ENCODE measurements at places on chromosomes 16 and 17.

- no peak for DNase-seq
Observed at GRCh38 chr17:40479754-40480480, 21.5 kb downstream of the TNS4 start.

- no peak for DNase-seq
Observed at GRCh38 chr17:48954300-48954755, 9.7 kb upstream of the SNF8 start.

DNA sequence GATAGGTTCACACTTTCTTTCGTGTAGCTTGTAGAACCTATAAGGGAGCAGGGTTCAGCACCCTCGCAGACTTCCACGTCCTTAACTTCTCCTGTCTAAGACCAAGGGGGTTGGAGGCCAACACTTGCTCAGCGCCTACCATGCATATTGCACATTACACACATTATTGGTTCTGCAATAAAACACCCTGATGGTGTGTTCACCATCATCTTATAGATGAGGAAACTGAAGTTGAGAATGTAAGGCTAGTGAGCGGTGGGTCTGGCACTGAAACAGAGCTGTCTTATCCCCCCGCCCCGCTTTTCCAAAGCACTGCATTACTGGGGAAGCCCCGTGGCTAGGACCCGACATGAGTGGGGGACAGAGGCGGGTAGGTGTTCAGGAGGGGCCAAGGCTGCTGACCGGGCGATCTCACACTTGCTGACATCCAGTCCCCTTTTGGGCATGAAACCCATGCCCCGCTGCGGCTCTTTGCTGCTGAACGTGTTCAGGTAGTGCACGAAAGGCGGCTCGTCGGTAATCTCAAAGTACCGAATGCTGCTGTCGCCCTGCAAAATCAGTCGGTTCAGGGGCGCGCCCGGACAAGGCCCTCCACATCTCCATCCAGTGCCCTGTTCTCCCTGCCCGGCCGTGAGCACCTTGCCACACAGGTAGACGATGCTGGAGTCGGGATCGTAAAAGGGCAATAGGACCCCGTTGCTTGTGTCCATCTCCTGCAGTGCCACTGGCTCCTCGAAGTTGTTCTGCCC is 6.2 kb downstream of the CORO6 start:
- no peak for DNase-seq

GRCh38 chr16:81929841-81930240 is 81.4 kb downstream of the SDR42E1 start:
- no peak for DNase-seq

DNA sequence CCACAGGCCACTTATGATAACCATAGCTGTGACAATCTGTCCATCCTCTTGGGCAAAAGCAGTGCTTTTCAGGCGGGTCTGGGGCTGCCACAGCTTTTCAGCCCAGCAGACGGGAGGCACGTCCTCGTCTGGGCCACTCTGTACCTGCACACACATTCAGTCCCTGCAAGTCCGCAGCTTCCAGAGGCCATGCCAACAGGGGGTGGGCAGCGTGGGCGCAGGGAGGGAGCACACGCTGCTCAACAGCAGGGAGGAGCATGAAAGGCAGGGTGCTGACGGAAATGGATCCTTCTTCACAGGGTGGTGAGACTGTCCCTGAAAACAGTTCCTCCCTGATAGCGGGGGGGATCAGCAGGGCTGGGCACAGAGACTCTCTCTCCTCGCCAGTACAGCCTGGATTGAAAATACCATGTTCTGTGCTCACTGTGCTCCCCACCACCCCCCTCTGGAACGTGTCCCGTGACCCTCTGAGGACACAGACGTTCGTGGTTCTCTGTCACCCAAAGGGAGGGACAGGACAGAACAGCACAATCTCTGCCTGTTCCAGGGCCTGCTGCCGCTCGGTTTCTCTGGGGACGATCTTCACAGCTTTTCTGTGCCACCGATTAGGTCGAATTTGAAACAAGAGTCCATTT is 41.7 kb downstream of the PEMT start:
- no peak for DNase-seq

GRCh38 chr16:450785-451512 is 25.5 kb downstream of the RAB11FIP3 start:
- DNase-seq, result no peak

DNA sequence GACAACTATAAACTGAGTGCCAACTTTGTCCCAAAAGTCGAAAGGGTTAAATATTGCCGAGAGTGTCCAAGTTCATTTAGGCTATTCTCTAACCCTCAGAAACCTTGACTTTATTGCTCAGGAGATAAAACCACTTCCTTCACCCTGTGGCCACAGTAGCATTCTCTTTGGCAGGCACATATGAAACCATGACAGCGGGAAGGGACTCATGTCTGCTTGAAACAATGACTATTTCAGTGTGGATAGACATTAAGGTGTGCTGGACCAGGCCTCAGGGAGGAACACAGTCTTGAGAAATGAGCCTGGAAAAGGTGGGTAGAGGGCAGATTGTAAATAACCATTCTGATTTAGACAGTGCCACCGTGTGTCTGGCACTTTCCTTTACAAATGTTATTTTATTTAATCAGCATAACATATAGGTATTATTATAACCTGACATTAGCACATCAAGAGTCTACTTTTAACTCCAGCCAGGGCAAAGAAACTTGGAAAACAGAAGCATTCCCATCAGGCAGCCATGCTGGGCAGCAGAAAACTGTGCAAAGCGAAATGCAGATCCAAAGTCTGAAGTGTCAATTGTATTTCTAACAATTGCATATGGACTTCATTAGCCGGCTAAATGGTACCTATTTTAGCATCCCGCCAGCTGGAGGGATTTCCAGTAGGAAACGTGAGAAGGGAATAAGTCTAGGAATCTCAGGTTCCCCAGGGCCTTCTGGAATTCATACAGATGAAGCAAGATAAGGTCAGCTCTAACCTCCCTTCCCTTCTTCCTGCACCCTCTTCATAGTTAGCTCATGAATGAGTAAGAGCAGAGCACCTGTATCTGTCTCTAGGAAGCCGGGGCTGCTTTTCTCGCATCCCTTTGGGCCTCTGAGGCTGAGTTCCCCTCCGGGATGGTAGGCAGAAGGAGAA is 212.8 kb upstream of the ELAC2 start:
- no peak for DNase-seq

DNA sequence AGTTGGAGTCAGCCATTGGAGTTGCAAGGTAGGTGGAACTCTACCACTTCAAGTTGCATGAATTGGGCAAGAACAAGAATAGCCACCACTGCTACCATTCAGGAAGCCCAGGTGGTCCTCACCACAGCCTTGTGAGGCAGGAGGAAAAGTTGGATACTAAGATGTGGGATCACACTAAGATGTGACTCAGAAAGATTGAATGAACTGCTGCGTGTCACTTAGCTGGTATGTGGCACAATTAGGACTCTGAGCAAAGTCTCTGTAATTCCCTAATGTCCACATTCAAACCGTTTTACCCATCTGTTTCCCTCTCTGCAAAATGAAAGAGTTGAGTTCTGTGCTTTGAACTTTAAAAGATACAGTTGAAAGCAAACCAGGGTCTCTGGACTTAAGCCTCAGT is 44.7 kb upstream of the HS3ST3A1 start:
- DNase-seq, result no peak

DNA sequence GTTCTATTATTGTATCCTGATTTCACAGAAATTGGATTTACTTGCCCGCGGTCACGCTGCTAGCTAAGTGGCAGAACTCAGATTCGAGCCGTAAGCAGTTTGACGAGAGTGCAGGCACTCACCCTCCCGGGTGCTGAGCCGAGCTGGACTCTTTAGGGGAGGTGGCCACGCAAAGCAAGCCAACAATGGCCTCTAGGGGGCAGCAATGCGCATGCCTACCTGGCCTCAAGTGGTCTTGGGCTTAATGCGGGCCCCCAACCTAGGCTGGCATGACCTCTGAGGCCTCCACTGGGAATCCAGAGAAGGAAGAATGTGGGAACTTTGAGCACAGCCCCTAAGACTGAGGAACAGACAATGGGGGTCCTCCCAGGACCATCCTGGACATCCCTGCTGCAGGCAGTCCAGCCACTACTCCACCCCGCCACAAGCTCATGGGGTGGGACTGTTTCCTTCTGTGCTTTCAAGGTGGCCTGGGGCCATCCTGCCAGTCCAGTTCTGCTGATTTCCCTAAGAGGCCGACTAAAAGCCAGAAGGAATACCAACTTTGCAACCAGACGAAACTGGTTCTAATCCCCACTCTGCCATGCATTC is 276.5 kb downstream of the XYLT1 start:
- DNase-seq, result no peak

DNA sequence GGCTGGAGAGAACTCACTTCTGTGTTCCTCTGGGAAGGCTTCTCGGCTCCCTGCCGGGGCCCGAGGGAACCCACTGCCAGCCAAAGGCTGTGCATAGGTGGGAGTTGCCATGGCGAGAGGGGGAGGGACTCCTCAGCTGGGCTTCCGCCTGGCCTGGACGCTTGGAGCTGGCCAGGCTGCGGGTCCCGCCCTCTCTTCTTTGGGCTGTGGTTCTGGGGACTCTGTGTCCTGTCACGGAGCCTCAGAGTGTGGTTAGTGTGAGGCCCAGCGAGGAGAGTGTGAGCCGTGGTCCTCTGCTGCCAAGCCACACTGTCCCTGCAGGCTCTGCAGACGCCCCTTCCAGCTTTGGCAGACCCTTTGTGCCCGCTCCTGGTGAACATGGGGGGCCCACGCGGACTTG is 123.1 kb downstream of the OR1D5 start:
- peak; percentile 62 for DNase-seq

DNA sequence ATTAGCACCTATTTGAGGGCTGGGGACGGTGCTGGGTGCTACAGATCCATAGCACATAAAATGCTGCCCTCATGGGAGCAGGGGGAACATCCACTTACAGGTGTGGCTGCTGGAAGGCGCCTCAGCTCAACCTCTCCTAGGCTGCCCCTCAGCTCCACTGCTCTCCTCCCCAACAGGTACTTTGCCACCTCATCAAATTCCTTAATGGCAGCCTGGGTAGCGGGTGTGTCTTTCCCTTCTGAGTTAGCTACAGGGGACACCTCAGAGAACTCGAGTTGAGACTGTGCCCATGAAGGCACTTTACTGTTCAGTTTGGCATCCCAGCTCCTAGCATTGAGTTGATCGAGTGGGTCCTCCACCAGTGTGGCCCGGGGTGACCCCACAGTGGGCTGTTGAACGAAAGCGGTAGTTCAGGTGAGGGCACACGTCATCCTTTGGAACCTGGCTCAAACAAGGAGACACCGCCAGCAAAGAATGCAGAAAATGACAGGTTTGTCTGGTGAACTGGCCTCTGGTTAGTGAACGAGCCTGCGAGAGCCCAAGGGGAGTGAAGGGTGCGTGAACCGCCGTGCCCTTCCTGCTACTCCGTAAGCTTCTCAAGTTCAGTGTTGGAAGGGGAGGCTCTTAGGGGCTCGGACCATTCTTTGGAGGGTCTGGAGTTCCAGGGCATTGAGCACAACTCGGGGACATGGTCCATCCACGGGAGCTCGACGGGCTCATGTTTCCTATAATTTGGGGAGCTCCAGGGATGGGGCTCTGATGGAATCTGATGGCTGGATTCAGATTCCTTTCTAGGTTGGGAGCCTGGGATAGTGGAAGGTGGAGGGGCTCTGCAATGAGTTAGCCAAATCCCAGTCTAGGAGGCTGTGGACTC is 3.5 kb upstream of the CMIP start:
- no peak for DNase-seq

DNA sequence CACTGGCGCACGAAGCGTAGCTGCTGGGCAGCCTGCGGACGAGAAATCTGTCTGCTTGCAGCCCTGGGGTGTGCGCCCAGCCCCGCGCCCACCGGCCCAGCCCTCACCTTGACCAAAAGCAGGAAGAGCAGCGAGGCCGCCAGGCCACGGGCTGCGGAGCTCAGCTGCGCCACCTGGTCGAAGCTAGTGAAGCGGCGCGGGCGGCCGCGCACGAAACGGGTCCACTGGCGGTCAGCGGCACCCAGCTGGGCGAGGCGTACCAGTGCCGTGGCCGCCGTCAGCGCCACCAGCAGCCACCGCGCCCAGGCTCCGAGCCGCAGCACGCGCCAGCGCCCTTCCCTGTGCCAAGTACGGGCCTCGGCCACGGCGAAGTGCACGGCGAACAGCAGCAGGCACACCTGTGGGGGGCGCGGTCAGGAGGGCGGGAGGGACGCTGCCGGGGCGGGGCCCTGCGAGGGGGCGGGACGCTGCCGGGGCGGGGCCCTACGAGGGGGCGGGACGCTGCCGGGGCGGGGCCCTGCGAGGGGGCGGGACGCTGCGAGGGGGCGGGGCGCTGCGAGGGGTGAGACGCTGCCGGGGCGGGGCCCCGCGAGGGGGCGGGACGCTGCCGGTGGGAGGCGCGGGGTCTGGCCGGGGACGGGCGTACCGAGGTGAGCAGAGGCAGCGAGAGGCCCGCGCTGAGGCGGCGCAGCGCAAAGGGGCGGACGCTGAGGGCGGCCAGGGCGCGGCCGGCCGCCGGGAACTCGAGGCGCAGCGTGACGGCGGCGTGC is 43.2 kb downstream of the TSC2 start:
- no peak for DNase-seq

GRCh38 chr16:73166441-73166851 is 118.5 kb upstream of the ZFHX3 start:
- no peak for DNase-seq

DNA sequence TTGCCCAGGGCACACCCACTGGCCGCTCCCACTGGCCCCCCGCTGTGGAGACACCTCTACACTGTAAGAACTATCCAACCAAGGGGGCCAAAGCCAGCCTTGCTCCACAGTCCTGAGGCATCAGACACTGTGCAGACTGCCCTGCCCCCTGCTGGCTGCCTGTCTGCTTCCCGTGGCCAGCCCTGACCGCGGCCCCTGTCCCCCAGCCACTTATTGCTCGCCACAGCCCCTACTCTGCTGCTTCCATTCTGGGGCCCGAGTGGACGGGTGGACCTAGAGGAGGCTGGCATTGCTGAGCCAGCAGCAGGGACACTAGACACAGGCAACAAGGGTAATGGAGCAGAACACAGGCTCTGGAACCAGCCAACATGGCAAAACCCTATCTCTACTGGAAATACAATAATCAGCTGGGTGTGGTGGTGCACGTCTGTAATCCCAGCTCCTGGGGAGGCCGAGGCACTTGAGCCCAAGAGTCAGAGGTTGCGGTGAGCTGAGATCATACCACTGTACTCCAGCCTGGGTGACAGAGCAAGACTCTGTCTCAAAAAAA is 19.7 kb upstream of the LRRC37A3 start:
- DNase-seq, result no peak

DNA sequence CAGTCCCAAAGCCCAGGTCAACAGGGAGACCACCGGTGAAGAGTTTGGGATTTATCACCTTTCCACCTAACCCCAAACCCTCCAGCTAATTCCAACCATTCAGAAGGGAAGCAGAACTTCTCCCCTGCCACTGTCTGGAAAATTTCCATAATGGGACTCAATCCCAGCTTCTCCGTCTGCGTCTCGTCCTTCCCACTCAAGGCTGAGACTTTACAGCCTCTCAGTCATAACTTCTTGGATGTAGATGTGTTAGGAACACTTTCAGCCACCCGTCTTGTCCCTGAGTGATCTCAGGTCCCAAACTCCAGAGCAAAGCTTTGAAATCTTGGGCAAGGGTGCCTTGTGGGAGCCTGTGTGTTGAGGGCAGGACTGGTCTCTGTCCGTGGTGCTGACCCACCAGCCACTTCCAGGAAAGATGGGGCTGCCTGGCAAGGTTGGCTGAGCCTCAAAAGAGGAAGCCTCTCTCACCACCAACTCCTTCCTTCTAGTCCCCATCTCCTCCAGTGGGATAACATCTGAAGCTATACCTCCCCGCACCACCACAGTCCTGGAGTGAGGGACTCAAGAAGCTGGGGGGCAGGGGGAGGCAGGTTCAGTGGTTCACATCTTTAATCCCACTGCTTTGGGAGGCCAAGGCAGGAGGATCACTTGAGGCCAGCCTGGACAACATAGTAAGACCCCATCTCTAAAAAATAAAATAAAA is 9.3 kb downstream of the GAS2L2 start:
- DNase-seq, result no peak

GRCh38 chr16:50548125-50548908 is at the start of gene NKD1:
TSS of gene NKD1 (plus strand) at chr16:50548396. CDS start at chr16:50548554, 158 bp downstream.
- peak; percentile 93 for DNase-seq

- DNase-seq, result no peak
Observed at GRCh38 chr17:80352216-80352895, 62.6 kb upstream of the ENDOV start.
